Heart left ventricle (tissue), 16 donors: ENCODE measurements at places on chromosomes 6 and 20.

DNA sequence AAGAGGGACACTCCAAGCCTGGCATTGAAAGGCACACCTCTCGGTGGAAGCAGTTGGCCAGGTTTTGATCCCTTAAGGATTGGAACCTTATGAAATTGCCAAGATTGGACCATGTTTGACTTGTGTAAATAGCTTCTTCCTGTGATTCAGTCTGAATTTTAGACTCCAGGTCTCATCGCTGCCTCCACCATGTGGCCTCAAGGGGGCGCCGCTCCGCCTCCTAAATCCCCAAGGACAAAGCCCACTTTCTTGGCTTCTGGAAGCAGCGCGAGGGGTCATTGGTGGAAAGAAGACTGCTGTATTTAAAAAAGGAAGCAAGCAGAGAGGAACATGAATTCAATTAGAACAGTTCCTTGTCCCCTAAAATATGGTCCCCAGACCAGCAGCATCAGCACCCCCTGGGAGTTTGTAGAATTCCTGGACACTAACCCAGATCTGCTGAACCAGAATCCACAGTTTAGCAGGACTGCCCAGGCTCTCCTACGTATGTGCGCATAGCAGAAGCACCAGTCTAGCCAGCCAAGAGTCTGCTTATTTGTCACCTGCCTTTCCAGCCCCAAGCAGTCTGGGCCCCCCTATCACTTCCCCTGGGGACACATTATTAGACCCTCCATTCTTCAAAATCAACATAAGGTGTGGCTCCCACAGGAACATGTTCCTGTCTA is 108.5 kb downstream of the LY86 start:
- H3K4me3 ChIP-seq, result no peak overlapping the region
- no peaks in the 10 kb centered on the region for H3K27me3 ChIP-seq
- DNase-seq, result peak; percentile 72

- H3K36me3 ChIP-seq, result peaks cover 3% of the 10 kb centered on the region
- peaks cover 19% of the 10 kb centered on the region for H3K4me1 ChIP-seq
- H3K27ac ChIP-seq, result peak overlapping the region; percentile 85
- no peak for DNase-seq
- no peaks in the 10 kb centered on the region for H3K27me3 ChIP-seq
Observed at GRCh38 chr6:116512111-116512559, 696 bp downstream of the CALHM5 start.

DNA sequence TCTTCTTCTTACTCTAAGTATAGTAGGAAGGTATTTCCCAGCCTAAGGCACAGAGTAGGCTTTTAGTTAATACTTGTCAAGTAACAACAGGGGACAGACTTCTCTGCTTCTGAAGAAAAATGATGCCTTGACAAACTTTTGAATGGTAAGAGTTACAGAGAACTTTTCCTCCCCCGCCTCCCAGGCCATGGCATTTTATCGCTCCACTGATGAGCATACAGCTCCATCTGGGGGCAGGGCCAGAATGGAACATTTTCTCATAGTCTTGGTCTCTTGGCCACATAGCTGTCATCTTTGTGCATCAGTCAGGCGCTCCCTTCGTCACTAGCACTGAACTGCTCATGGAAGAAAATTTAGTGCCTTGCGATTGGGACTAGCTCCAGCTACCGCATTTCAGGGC is 1066.8 kb upstream of the CITED2 start:
- no peaks in the 10 kb centered on the region for H3K36me3 ChIP-seq
- H3K27me3 ChIP-seq, result no peaks in the 10 kb centered on the region
- H3K27ac ChIP-seq, result peak overlapping the region; percentile 36
- H3K4me1 ChIP-seq, result no peaks in the 10 kb centered on the region
- H3K4me3 ChIP-seq, result no peak overlapping the region
- DNase-seq, result peak; percentile 75

- DNase-seq, result no peak
- no peaks in the 10 kb centered on the region for H3K27me3 ChIP-seq
- H3K27ac ChIP-seq, result no peak overlapping the region
- H3K36me3 ChIP-seq, result no peaks in the 10 kb centered on the region
- H3K4me3 ChIP-seq, result no peak overlapping the region
- no peaks in the 10 kb centered on the region for H3K4me1 ChIP-seq
Observed at GRCh38 chr6:106026748-106027715, 59.1 kb upstream of the PRDM1 start.

DNA sequence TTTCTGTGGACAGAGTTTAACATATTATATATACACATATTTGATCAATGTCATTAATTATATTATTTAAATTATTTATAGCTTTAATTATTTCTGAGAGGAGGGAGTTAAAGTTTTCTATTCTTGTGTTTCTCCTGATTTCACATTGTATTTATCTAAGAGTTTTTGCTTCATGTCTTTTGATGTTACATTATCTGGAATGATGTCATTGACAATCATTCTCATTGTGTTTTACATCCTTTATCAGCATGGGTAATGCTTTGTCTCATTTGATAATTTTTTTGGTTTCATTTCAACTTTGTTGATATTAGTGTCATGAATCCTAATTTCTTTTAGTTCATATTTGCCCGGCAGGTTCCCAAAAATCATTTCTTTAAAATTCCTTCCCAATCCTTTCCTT is 56.7 kb upstream of the TOX2 start:
- no peaks in the 10 kb centered on the region for H3K36me3 ChIP-seq
- no peaks in the 10 kb centered on the region for H3K4me1 ChIP-seq
- no peaks in the 10 kb centered on the region for H3K27me3 ChIP-seq
- no peak overlapping the region for H3K4me3 ChIP-seq
- H3K27ac ChIP-seq, result no peak overlapping the region

GRCh38 chr6:223763-224162 is 68.5 kb upstream of the DUSP22 start:
- DNase-seq, result no peak
- H3K27me3 ChIP-seq, result no peaks in the 10 kb centered on the region
- H3K27ac ChIP-seq, result no peak overlapping the region
- no peaks in the 10 kb centered on the region for H3K36me3 ChIP-seq
- no peaks in the 10 kb centered on the region for H3K4me1 ChIP-seq
- H3K4me3 ChIP-seq, result no peak overlapping the region
